ENCODE measurements at places on chromosomes 4 and X. TPM values are rescaled to one million over a fixed set of nuclear protein-coding genes. Genes with fewer than 3 reads are reported as not detected.

DNA sequence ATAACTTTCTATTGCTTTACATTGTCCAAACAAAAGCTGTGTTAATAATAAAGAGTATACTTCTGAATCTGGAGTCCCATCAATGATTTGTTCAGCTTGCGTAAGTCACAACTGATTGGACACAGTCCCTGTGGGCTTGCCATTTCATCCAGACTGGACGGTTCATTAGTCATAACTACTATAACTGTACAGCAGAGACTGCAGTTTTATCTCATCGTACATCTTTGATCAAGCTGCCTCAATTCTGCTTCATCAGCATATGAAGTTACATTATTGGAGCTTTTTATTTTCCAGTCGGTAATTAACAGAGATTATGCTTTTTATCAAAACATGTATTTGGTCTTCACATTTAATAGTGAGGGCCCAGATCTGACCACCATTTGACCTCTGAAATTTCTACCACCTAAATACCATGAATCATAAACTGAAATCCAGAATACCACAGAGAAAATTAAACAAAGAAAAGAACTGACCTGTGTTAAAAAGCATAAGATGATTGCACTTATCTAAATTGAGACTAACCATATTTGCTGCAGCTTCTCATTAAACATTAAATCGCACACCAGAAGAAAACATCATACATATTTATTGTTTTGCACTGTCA lies 12.5 kb upstream of the MAB21L2 start:
- no peaks in the 10 kb centered on the region for H3K36me3 ChIP-seq
- H3K27ac ChIP-seq: no peak overlapping the region
- no peaks in the 10 kb centered on the region for H3K27me3 ChIP-seq

DNA sequence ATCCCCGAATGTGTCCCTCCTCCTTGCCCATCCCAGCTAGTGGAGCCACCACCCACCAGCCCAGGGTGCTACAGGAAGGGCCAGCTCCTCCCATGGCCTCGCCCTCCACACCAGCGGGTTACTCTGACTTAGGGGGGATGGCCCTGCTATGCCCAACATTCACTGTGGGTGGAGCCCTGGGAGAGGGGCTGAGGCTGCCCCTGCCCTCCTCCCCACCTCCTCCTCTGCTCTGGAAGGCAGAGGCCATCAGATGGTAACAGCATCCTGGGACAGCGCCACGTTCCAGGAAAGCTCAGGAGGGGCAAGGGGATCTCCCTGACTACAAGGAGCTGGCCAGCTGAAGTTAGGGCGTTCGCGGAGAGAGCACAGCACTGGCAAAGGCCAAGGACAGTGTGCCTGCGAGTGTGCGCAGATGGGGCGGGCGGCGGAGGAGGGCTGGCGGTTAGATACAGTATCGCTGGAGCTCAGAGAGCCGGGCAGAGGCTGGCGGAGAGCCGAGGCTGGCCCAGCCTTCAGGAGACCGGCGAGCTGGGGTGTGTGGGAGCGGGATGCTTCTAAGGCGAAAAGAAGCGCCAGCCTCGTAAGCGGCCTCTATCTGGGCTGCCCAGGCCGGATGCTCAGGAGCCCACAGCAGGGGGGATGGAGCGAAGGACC lies 1.5 kb downstream of the JAKMIP1 start:
- H3K27ac ChIP-seq: no peak overlapping the region
- H3K4me3 ChIP-seq: peak overlapping the region; percentile 75
- peaks cover 60% of the 10 kb centered on the region for H3K27me3 ChIP-seq
- H3K36me3 ChIP-seq: no peaks in the 10 kb centered on the region

- no peaks in the 10 kb centered on the region for H3K36me3 ChIP-seq
- no peaks in the 10 kb centered on the region for H3K4me1 ChIP-seq
- no peaks in the 10 kb centered on the region for H3K27me3 ChIP-seq
Observed at GRCh38 chr4:112231779-112232713, at the start of gene AP1AR. AP1AR (plus strand) TSS chr4:112231787; CDS start chr4:112232092, 305 bp downstream.

GRCh38 chr4:182823576-182823975 lies 93.6 kb downstream of the DCTD start:
- no peak overlapping the region for H3K27ac ChIP-seq
- no peak for DNase-seq
- H3K4me3 ChIP-seq: no peak overlapping the region
- no peaks in the 10 kb centered on the region for H3K27me3 ChIP-seq

DNA sequence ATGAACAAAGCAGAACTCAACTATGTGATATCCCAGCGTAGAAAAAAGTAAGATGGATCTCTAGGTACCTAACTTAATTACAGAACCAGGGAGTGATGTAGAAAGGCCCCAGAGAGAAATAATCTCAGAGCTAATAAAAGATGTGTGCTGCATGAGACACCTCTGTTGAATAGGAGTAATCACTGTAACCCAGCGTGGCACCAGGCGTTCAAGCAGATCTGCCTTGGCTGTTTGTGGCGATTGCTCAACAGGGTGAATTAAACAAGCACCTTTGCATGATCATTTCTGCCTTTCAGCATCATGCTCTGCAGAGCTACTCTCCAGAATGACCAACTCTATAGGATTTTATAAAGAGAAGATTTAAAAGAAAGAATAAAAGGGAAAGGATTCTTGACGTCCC lies 81.7 kb upstream of the KCNIP4 start:
- DNase-seq: no peak
- H3K4me1 ChIP-seq: no peaks in the 10 kb centered on the region
- H3K4me3 ChIP-seq: no peak overlapping the region
- H3K36me3 ChIP-seq: no peaks in the 10 kb centered on the region

GRCh38 chrX:110734271-110734670 lies 61.3 kb downstream of the CHRDL1 start:
- H3K27me3 ChIP-seq: peaks cover 50% of the 10 kb centered on the region
- H3K4me3 ChIP-seq: no peak overlapping the region
- H3K36me3 ChIP-seq: no peaks in the 10 kb centered on the region
- no peak for DNase-seq

- H3K36me3 ChIP-seq: no peaks in the 10 kb centered on the region
- no peak overlapping the region for H3K4me3 ChIP-seq
- no peaks in the 10 kb centered on the region for H3K4me1 ChIP-seq
- H3K27me3 ChIP-seq: no peaks in the 10 kb centered on the region
- no peak for DNase-seq
- no peak overlapping the region for H3K27ac ChIP-seq
Observed at GRCh38 chr4:17597517-17597916, 16.9 kb upstream of the MED28 start.

DNA sequence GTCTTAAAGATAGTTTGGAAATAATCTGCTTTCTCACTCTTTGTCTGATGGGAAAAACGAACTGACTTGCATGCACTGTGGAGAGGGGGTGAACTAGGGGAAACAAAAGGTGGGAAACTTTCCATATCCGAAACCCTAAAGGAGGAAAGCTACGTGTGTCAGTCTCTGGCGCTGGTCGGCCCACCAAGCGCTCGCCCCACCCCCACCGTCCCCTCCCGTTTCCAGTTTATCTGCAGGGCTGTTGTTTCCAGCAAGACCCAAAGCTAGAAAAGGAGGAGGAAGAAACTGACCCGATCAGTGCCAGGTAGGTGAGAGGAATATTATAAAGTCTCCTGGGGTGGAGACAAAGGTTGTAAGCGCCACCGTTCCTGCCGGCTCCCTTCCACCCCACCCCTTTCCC lies 552 bp downstream of the TCEAL9 start:
- no peaks in the 10 kb centered on the region for H3K4me1 ChIP-seq
- DNase-seq: no peak
- H3K36me3 ChIP-seq: no peaks in the 10 kb centered on the region
- H3K27me3 ChIP-seq: no peaks in the 10 kb centered on the region
- peak overlapping the region; percentile 91 for H3K27ac ChIP-seq
- H3K4me3 ChIP-seq: peak overlapping the region; percentile 60

DNA sequence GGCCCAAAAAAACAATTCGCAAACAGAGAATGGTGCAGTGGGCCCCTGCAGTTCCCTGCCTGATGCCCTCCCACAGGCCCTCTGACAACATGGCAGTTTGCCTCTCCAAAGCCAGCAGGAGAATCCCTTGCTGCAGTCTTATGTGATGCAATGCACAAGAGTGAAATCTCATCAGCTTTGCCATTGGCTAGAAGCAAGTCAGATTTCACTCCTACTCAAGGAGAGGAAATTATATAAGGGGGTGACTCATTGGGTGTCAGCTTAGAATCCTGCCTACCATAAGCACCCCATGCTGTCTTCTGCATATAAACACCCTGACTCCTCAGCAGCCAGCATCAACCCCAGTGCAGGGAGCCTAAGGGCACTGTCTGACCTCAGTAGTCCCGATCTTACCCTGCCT lies 157.3 kb upstream of the LDB2 start:
- DNase-seq: no peak
- no peak overlapping the region for H3K4me3 ChIP-seq
- H3K27me3 ChIP-seq: no peaks in the 10 kb centered on the region
- no peaks in the 10 kb centered on the region for H3K4me1 ChIP-seq
- no peaks in the 10 kb centered on the region for H3K36me3 ChIP-seq

DNA sequence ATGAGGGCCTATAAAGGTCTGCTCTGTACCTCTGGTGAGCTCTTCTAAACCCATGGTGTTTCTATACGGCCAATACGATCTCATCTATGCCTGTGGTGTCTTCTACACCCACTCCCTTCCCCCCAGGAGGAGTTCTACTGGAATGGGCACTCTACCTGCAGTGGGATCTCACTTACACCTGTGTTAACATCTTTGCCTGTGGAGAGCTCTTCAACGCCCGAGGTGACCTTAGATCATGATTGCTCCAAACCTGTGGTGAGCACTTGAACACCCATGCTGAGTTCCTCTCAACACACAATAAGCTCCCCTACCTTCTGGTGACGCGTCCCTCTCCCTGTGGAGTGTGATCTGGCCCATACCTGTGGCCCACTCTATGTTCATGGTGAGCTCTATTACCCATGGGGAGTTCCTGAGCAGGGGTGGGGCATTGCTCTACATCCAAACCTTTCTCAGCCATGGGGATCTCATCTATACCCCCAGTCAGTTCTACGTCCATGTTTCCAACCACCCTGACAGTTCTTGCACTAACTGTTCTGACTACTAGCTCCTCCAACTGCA lies 48.6 kb downstream of the BCOR start:
- no peak overlapping the region for H3K4me3 ChIP-seq
- H3K27ac ChIP-seq: no peak overlapping the region
- no peak for DNase-seq
- H3K36me3 ChIP-seq: peaks cover 4% of the 10 kb centered on the region
- H3K4me1 ChIP-seq: no peaks in the 10 kb centered on the region
- no peaks in the 10 kb centered on the region for H3K27me3 ChIP-seq

GRCh38 chr4:150818661-150819060 lies 196.4 kb downstream of the LRBA start:
- no peak overlapping the region for H3K4me3 ChIP-seq
- DNase-seq: no peak
- H3K4me1 ChIP-seq: no peaks in the 10 kb centered on the region

- H3K4me1 ChIP-seq: no peaks in the 10 kb centered on the region
- H3K27ac ChIP-seq: no peak overlapping the region
- H3K36me3 ChIP-seq: no peaks in the 10 kb centered on the region
Observed at GRCh38 chr4:136457577-136457976, 1074.7 kb downstream of the PCDH18 start.

The MAGEA2 gene
- not detected for total RNA-seq

DNA sequence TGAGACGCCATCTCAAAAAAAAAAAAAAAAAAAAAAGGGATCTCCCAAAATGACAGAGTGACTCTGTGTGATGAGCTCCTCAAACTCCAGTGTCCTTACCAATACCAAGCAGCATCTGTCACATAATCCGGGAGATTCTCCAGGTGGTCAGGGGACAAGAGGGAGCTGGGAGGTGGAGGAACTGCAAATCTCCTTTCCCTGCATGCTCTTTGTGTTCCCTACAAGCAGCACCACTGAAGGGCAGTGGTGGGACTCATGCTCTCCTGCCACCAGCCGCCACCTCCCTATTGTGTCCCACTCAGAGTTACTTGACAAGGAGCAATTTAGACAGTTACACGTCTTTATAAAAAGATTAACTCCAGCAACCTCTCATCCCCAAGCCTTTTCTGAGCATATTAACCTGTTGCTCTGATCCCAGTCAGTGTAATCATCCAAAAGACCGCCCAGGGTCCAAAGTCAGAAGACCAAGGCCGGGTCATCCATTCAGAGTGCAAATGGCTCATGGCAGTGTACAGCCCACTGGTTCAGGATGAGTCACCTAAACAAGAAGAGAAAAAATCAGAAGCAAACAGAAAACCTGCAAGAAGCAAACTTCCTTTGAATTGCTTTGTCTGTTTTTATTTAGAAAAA lies 23.6 kb downstream of the MGST2 start:
- H3K27ac ChIP-seq: no peak overlapping the region
- H3K4me1 ChIP-seq: no peaks in the 10 kb centered on the region
- H3K36me3 ChIP-seq: no peaks in the 10 kb centered on the region
- H3K4me3 ChIP-seq: no peak overlapping the region
- no peaks in the 10 kb centered on the region for H3K27me3 ChIP-seq

The MAGEA8 gene
- not detected for total RNA-seq

DNA sequence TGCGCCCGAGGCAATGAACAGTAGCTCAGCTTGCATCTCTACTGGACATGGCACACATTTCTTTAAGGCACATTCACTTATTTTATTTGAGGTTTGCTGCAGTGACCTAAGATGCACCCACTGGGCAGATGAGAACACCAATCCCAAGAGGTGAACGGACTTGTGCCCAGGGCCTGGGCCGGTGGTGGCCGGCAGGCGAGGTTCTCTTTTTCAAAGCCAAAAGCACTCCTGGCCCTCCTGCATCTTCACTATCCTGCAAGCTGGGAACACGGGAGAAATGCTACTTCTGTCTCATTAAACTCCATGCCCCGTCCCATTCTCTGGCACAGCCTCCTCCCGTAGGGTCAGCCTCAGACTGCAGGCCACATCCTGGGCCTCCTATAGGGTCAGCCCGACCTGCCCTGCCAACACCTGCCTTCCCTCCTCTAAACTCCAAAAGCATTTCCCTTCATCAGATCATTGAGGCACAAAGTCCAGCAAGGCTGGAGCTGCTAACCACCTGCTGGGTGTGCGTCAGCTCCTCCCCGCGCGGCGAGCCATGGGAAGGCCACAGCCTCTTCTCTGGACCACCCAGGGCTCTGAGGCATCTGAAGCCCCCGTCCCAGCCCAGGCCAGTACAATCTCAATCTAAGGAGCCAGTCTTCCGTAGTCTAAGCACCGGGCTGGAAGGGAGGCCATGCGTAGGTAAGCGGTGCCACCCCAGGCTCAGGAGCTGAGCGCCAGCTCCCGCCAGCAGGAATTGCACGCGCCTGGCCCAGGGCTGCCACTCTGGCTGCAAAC lies 166.1 kb downstream of the AFAP1 start:
- H3K27ac ChIP-seq: no peak overlapping the region
- DNase-seq: no peak
- no peaks in the 10 kb centered on the region for H3K36me3 ChIP-seq
- no peaks in the 10 kb centered on the region for H3K4me1 ChIP-seq

GRCh38 chr4:162685410-162685809 lies 481.3 kb downstream of the NAF1 start:
- H3K4me1 ChIP-seq: no peaks in the 10 kb centered on the region
- no peak overlapping the region for H3K4me3 ChIP-seq

The ETDB gene
- total RNA-seq: not detected

DNA sequence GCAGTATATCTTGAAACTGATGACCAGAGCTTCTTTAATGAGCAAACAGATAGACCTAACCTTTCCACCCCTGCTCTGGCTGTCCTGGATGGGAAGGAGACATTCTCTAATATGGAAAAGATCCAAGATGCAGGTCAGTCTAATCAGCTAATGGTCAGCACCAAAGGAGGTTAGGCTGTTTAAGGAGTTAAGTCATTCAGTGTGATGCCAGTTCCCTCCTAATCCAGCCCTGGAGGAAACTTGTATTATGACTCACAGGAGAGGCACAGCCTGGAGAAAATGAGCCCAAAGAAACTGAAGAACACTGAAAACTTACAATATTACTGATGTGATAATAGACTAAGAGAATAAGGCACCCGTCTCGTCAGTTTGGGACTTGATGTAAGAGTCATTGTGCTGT lies 323.0 kb downstream of the HNRNPD start:
- no peak overlapping the region for H3K4me3 ChIP-seq
- H3K27ac ChIP-seq: no peak overlapping the region
- no peaks in the 10 kb centered on the region for H3K27me3 ChIP-seq
- no peaks in the 10 kb centered on the region for H3K36me3 ChIP-seq
- no peaks in the 10 kb centered on the region for H3K4me1 ChIP-seq

The PABPC1L2B gene
- not detected for total RNA-seq

All from breast epithelium (tissue), 4 donors.